ENCODE measurements at places on chromosomes 3 and 15.

GRCh38 chr15:76178296-76179000 is 118.7 kb downstream of the TMEM266 start:
- DNase-seq = no peak

- no peak for DNase-seq
Measured at GRCh38 chr15:62046078-62046743, 14.0 kb downstream of the VPS13C start.

- DNase-seq = no peak
Measured at GRCh38 chr15:66749841-66750575, 48.0 kb downstream of the SMAD6 start.

GRCh38 chr3:76010252-76010651 is 224.9 kb upstream of the ZNF717 start:
- DNase-seq = no peak

DNA sequence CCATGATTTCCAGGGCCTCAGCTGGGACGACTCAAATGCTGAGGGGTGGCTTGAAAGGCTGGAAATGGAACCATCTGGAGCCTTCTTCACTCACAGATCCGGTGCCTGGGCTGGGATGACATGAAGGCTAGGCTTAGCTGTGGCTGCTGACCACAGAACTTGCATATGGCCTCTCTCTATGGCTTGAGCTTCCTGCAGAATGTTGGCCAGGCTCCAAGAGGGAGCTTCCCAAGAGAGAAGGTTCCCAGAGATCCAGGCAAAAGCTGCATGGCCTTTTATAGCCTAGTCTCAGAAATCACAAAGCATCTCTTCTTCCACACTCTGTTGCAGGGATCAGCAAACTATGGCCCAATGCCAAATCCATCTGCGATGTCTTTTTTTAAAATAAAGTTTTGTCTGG is 44.8 kb downstream of the GATM start:
- no peak for DNase-seq

GRCh38 chr3:152205097-152205593 is 63.6 kb upstream of the MBNL1 start:
- no peak for DNase-seq

DNA sequence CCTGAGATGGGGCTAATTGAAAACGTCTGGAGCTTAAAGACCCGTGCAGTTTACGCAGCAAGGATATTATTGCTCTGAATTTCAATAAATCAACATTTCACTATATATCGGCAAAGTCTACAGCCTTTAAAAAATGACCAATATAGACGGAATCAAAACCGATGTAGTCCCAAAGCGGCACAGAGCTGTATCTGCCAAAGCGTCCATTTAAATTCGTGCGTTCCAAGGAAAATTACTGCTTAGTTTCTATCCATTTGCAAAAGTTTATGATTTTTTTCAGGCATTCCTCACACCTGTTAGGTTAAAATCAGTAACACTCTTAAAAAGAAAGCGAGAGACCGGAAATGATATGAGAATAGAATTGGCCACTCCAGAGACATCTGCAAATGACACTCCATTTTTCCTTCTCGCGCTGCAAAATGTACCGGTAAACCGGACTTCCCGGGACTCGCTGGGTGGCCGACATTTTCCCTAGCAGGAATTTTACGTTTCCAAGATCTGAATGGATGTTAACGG is 777 bp upstream of the EIF4A2 start:
- no peak for DNase-seq

DNA sequence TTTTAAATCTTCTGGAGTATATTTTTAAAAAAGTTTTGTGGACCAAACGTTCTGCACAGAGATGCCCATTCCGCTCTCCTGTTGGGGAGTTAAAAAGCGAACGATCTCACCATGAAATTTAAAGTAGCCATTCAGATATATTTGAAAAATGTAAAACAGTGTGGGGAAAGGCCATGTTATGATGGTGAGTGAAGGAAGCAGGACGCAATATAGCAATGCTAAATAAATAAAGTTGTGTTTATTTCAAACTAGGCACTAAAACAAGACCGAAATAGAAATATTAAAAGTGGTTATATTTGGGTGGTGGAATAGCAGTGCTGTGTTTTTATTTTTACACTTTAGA is 327 bp upstream of the CCDC13 start:
- no peak for DNase-seq

GRCh38 chr15:73786538-73786937 is 33.4 kb upstream of the INSYN1 start:
- DNase-seq = no peak

- no peak for DNase-seq
Measured at GRCh38 chr3:23036728-23037127, 166.4 kb upstream of the UBE2E2 start.

- no peak for DNase-seq
Measured at GRCh38 chr15:87619161-87619960, 637.2 kb downstream of the NTRK3 start.

- no peak for DNase-seq
Measured at GRCh38 chr3:27758083-27758482, 36.0 kb upstream of the EOMES start.

GRCh38 chr3:40437889-40438288 is 19.2 kb upstream of the RPL14 start:
- DNase-seq = no peak

DNA sequence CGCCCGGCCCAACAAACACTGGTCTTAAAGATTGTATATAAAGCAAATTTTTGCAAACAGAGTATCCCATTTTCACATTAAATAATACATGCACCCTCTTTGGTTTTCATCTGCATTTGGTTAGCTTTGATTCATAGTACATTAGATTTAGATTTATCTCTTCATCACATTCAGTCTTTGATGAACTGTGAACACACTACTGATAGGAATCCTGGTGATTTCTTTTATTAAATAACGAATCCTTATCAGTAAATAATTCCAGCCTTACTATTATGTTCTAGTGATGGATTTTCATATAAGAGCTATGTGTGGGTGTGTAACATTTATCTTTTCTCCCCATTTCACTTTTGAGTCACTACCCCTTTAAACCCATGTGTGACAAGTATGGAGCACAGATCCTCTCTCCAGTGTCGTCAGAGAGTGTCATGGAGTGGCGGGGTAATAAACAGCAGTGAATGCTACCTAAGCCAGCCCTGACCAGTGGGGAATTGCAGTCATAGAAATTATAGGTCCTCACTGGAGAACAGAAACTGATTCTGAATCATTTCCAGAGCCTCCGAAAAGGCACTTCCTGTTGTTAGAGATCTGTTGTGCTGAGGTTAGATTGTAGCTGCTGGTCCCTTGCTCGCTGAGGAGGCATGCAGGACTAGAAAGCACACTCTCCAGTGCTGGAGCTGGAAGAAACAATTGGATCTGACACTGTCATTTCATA is 22.0 kb downstream of the SLC7A14 start:
- no peak for DNase-seq

- DNase-seq = no peak
Measured at GRCh38 chr15:47496343-47497185, 220.7 kb upstream of the SEMA6D start.

- DNase-seq = no peak
Measured at GRCh38 chr3:187870360-187871203, 125.3 kb upstream of the BCL6 start.

- peak; percentile 3 for DNase-seq
Measured at GRCh38 chr3:98329392-98330124, 24.1 kb upstream of the OR5K4 start.

DNA sequence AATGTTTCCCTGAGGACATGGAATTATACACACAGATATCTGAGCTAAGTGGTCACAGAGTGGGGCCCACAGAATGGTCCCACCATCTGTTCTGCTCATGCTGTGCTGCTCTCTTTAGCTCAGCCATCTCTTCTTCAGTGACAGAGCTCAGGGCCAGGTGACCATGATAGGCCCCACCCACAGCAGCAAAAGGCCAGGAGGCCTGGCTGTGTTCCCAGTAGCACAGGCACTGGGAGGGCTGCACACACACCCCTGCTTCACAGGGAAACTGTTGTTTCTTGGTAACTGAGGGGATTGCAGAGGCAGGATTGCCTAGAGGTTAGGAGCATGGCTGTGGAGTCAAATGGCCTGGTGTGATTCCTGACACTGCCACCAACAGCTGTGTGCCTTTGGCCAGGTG is 4.8 kb upstream of the FBXW12 start:
- no peak for DNase-seq

GRCh38 chr15:70757627-70758026 is 5.7 kb downstream of the UACA start:
- DNase-seq = no peak

GRCh38 chr3:16511681-16512434 is 1.6 kb downstream of the RFTN1 start:
- peak; percentile 79 for DNase-seq

GRCh38 chr3:196749125-196749524 is 9.5 kb downstream of the PAK2 start:
- DNase-seq = no peak

DNA sequence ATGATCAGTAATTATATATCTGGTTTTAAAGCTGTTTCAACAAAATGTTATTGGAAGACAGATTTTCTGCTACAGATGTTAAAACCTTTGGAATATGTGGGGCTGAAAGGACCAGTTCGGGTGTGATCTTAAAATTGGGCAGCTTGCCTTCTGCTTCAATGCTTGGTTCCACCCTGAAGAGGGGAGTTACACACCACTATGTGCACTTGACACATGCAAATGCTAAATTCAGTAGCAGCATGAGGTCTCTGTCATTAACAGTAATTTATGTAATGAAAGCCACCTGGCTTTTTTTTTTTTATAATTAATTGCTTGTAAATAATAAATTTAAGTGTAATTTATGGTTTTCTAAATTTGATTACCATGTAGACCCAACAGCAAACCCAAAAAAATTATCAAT is 24.6 kb downstream of the CDIN1 start:
- no peak for DNase-seq

DNA sequence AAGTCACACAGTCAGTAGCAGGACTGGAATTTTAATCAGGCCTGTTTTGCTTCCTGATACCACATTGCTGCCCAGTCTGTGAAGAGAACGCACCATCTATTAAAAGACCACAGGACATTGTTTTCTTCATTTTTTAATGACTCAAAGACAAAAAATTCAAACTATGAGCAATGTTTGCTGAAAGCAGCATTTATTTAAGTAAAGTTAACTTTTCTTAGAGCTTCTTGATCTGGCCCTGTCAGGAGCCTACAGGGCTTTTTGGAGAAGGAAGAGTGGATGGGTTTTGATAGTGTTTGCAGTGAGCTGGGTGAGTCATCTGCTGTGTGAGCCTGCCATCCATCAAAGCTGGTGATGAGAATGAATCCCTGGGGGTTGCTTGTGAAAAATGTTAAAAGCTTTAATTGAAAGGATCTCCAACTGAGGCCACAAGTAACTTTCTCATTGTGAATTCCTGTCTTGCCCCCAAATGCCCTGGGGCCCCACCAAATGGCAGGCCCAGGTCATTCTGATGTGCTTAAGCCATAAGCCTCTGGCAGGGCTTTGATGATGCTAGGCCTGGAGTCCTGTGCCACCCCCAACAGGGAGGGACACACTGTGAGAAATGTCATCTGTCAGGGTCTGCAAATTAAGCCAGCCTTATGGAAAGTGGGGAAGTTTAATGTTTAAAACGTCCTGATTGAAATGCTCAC is 136.2 kb upstream of the PFN2 start:
- DNase-seq = no peak

DNA sequence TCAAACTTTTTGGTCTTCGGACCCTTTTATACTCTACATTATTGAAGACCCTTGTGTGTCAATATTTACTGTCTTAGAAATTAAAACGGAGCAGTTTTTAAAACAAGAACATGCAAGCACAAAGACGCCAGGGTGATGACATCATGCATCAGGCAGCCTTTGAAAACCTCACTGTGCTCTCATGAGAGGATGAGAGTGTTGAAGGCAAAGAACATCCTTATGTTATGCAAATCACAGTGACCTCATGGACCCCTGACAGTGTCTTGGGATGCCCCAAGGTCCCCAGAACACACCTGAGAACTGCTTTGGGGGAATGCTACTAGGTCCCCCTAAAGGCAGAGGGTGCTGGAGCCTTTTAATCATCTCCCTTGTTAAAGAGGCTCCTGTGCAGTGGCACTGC is 51.6 kb downstream of the CHDH start:
- DNase-seq = no peak

DNA sequence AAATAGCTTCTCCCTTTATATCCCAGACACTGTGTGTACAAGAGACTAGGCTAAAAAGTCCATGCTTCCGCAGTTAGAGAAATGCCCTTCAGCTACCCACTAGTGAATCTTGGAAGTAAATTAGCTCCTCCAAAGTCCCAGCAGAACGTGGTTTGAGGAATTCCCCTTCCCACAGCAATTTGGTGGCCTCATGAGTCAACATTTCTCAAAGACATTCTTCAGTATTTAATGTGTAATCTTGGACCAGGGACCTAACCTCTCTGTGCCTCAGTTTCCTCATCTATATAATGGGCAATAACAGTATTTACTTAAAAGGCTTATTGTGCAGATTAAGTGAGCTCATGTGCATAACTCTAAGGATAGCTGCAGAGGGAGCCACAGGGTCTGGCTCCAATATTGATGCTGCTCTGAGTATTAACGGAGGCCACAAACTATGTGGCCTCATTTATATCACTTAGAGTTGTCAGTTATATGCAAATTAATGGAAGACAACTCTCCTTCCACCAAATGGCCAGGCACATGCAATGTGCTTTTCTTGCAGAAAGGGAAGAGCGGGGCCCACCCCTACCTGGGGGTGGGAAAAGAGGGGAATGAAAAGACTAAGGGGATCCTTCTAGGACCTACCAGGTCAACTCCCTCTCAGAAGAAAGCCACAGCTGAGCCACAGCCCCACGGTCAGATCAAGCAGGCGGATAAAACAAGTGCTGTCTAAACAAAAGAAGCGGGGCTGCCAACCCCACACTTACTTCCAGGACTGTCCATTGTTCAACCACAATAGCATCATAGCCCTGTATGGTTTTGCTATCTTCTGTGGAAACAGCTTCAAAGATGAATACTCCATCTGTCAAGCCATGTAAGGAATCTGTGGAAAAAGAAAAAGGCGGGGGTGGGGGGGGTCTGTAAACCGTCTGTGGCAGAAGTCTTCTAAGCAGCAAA is 92.4 kb downstream of the OXNAD1 start:
- no peak for DNase-seq

DNA sequence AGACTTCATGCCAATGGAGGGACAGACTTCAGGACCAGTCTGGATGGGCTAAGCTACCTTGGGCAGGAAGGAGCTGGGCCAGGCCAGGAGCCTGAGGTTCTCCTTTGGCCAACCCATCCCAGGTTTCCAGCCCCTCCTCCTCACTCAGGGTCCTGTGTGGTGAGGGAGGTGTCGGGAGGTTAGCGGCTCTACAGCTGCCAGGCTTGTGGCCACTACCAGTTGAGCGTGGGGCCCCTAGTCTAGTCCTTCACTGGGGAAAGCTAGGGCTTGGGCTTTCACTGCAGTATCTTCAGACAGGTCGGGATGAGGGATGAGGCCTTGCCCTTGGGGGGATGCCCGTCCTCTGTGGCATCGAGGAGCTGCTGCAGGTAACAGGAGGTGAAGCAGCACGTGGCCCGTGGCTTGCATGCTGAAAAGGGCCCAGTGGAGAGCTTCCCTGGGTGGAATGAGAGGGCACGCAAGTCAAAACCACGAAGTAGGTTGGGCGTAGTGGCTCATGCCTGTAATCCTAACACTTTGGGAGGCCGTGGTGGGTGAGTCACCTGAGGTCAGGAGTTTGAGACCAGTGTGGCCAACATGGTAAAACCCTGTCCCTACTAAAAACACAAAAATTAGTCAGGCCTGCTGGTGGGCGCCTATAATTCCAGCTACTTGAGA is 8.5 kb upstream of the FANCD2 start:
- no peak for DNase-seq

Data from T-helper 22 cell (primary cell).